ENCODE measurements at places on chromosomes 11 and 22. TPM values are rescaled to one million over a fixed set of nuclear protein-coding genes. Genes with fewer than 3 reads are reported as not detected.

RAG1 gene
- 0.86 TPM for total RNA-seq

TRABD gene
- total RNA-seq, result 47.9 TPM

E2F8 gene
- total RNA-seq, result 12.2 TPM

KRTAP5-3 gene
- total RNA-seq, result not detected

OR51B5 gene
- total RNA-seq, result 0.78 TPM

SULT4A1 gene
- total RNA-seq, result 12.7 TPM

FOLR2 gene
- total RNA-seq, result not detected

EMSY gene
- total RNA-seq, result 35.5 TPM

SELENOO gene
- total RNA-seq, result 22.2 TPM

AP1B1 gene
- 60.7 TPM for total RNA-seq

GLYAT gene
- total RNA-seq, result not detected

GVQW3 gene
- 7.4 TPM for total RNA-seq

NTM gene
- 3.6 TPM for total RNA-seq

ADAMTS8 gene
- total RNA-seq, result 1.2 TPM

C11orf91 gene
- 1.4 TPM for total RNA-seq

GAL gene
- 97.6 TPM for total RNA-seq

IFT27 gene
- 65.9 TPM for total RNA-seq

SAA4 gene
- not detected for total RNA-seq

MFRP gene
- not detected for total RNA-seq

UCP3 gene
- 1.9 TPM for total RNA-seq

LMO2 gene
- total RNA-seq, result 1.1 TPM
